Fibroblast of the conjunctiva (primary cell): ENCODE measurements at places on chromosomes 2 and 18.

DNA sequence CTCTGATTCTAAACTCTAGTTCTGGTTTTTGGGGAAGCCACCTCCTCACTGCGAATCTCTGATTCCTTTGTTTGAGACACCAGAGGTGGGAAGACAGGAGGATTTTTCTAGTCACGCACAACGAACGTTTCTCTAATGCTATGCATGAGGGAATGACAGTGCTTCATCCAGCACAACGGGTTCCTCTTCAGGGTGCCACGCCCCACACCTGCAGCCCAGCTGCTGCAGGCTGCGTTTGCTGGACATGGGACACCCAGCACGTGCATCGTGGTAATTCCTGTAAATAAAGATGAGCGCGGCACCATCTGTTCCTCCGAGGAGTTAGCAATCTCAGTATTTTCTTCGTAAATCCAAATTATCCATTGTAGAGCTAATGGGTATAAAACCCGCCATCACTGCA lies 37.5 kb upstream of the TPO start:
- DNase-seq: no peak

DNA sequence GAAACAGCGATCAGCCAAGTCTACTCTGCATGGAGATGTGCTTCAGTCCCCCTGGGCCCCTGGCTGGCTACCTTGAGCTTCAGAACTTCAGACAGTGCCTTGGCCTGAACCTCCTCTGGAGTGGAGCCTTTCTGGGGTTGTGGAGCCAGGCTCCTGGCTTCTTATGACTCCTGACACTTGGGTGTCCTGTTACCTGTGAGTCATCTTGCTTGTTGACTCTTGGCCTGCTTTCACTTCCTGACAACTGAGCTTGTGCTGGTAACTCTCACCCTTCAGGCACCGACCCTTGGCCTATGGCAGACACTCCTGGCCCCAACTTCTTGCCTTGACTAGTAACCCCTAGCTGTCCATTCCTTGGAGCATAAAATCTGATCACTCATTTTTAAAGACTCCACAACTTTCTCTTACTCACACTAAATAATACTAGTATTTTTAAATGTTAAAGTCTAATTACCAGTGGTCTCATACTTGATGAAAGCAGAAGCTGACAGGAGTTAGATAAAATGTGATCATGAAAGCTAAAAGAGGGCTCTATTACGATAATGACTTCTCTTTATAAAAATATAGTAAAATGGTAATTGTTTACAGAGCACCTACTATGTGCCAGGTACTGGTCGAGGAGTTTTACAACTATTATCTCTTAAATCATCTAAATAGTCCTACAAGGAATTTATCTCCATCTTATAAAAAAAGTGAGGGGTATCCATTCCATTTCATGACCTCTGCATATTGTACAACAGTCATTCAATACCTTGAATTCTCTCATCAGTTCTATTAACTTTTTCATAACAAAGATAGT lies 46.3 kb upstream of the VIT start:
- peak; percentile 49 for DNase-seq

GRCh38 chr2:23029111-23029510 lies 355.9 kb upstream of the KLHL29 start:
- no peak for DNase-seq

GRCh38 chr2:226802573-226802972 lies 3.0 kb upstream of the IRS1 start:
- DNase-seq: peak; percentile 90

DNA sequence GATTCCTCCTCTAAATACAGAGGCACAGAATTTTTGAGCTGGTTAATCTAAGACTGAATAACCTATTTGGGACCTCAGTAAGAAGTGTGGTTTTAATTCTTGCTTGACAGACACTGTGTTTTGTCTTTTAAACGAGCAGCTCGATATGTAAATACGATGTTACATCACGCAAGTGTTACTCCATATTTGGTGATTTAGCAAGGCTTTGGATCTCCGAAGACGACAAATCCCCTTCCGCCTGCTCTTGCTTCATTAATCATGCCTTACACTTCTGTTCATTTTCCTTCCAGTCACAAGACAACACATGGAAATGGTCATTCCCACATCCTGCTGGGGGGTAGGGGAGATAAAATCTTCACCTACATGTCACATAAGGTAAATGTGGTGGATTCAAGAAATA lies 9.4 kb downstream of the BCL11A start:
- DNase-seq: no peak

DNA sequence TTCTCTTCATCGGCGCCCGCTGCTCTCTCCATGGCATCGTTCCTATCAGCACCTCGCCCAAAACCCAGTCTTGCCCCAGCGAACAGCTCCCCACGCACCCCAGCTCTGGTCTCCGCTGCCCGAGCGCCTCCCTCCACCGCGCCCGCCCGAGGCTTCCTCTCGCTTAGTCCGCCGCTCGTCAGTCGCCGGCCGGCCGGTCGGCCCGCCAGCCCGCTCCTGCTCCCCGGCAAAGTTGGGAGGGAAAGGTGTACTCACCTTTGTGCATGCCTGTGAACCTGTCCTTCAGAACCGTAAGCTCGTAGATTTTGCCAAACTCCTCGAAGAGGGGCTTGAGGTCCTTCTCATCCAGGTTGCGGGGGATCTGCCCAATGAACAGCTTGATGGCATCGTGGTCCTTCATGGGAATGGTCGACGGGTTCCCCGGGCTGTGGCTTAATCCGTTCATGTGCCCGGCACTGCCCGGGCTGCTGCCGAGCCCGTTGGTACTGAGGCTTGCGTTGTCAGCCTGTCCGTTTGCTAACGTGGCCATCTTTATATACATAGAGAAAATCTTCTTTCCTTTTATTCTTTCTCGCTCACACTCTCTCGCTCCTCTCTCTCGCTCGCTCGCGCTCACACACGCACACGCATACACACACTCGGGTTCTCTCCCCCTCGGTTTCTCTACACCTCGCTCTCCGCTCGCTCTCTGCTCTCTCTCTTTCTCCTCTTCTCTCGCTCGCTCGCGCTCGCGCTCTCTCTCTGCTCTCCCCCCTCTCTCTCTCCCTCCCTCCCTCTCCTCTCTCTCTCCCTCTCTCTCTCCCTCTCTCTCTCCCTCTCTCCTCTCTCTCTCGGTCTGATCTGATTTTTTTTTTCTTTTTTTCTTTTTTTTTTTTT lies at the start of gene CELF4:
Gene CELF4 (minus strand): TSS at position 698 of the 876 bp plus-strand sequence.
- DNase-seq: no peak

DNA sequence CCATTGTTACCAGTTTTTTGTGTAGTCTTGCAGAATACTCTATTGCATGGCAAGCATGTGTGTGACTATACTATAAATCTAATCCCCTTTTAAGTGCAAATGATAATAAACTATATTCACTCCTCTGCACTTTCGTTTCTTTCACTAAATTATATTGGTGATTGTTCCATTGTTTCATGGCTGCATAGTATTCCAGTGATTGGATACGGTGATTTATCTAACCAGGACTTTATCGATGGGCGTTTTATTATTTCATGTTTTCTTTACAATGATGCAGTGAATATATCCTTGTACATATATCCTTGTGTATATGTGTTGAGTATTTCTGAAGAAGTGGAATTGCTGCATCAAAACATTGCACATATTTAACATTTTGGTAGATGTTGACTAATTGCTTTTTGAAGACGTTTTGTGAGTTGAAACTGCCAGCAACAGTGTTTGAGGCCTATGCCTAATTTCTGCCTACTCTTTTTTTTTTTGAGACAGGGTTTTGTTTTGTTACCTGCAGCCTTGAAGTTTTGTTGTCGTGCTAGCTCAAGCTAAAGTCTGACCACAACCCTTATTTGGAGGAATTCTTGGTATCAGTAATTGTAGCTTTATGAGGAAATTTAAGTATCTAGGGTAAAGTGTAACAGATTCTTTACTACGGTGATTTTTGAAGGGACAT lies 2.7 kb downstream of the MIB1 start:
- no peak for DNase-seq

- DNase-seq: peak; percentile 95
These were observed 49.8 kb upstream of the LGALSL start for GRCh38 chr2:64404002-64404731.

- DNase-seq: no peak
These were observed 252.1 kb downstream of the ZNF521 start for GRCh38 chr18:25099895-25100294.
